ENCODE measurements at places on chromosomes 1 and 21.

DNA sequence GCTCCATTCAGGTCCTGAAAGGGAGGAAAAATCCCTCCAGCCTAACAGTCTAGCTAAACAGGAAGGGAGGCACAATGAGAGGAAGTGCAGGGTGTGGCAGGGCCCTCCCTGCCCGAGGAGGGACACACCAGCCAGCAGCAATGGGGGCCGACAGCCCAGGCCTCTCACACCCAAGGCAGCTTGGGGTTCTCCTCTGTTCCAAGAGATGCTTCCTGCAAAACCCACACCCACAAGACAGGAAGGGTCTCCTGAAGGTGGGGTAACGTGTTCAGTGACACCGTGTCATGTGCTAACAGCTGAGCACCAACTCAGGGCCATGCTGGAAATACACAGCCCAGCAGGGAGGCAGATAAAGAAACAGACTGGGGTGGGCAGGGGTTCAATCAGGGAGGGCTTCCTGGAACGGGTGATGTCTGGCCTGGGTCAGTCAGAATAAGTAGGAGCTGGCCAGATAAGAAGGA lies 10.2 kb downstream of the ECE1 start:
- no peak for DNase-seq

DNA sequence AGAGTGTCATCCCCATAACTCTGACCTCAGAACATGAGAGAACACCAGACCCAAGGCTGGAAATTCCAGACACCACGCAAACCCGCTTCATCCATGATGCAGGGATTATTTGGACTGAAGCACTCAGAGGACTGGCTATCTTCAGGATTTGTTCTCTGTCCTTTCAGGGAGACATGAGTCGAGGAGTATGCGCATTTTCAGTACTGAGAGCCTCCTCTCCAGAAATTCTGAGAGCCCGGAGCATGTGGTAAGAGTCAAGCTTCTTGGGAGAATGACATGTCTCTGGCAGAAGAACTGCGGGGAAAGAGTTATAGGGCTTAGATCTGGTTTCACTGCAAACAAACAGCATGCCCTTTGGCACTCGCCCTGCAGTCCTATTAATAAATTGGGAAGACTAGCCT lies 6.9 kb downstream of the LAX1 start:
- DNase-seq: no peak

DNA sequence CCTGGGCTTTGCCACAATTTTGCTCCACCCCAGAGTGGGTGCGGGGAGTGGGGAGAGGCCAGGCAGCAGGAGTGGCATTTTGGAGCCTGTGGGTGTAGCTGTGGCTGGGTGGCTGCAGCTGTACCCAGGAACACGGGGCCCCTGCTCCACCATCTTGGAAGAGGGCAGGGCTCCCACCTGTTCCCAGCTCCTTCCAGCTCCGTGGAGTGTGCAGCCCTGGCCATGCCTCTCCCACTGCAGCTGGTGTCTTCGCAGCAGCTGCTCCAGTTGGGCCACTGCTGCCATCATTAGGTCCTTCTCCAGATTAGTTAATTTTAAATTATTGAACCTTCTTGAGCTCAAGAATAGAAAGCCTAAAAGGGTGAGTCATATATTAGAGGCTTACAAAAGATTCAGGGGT lies 17.6 kb downstream of the FAM20B start:
- no peak for DNase-seq

DNA sequence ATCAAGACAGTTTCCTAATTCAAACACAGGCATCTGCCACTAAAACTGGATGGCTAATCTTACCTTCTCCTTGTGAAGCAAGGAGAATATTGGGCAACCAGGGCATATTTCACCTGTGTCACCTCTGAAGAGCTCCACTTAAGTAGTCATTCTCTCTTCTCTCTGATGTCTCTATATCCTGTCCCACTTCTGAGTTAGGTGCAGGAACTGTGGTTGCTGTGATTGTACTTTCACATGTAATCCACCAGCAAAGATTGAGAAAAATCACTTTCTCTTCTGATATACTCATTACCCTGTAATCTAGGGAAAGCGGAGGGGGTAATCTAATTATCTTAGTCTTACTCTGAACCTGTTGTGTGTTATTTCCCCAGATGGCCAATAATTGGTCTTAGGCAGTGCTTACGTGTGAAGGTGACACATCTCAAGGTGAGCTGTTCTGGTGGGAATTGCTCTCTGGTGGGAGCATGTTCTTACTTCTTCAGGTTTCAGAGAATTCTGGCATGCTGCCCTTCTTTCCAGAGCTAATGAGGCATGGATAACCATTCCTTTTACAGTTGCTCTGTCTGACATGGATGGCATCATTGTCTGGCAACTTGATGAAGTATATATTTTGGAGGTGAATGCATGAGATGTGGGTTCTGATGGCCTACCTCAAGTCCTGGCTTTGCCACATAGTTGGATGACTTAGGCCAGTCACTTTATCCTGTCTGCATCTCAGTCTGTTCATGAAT lies 12.0 kb downstream of the XCL2 start:
- no peak for DNase-seq

DNA sequence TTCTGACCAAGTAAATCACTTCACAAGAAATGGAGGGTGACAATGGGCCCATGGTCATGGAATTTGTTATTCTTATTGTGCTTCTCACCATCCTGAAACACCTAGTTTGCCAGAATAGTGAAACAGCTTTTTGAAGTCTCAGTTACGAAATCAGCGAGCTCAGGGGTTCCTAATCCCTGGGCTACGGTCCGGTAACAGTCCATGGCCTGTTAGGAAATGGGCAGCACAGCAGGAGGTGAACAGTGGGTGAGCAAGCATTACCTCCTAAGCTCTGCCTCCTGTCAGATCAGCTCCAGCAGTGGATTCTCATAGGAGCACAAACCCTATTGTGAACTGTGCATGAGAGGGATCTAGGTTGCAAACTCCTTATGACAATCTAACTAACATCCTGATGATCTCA lies 1356.3 kb downstream of the KCNT2 start:
- no peak for DNase-seq

GRCh38 chr1:1687846-1688245 lies 4.7 kb downstream of the SLC35E2B start:
- DNase-seq: no peak

DNA sequence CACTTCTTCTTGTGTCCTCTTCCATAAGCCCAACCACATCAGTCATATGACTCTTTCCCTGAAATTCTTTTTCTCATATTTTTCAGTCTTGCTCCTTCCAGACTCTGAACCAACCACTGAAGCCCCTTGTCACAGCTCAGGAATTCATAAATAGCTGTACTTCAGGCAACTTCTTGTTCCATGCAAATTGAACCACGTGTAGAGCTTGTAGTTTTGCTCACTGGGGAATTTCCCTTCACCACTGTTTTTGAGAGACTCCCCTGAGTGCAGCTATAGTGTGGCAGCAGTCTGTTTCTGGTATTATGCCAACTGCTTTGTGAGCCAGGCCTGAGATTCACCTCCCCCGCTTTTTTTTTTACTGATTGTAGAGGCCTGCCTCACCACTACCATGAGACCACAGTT lies 150.3 kb upstream of the SPAG17 start:
- no peak for DNase-seq

DNA sequence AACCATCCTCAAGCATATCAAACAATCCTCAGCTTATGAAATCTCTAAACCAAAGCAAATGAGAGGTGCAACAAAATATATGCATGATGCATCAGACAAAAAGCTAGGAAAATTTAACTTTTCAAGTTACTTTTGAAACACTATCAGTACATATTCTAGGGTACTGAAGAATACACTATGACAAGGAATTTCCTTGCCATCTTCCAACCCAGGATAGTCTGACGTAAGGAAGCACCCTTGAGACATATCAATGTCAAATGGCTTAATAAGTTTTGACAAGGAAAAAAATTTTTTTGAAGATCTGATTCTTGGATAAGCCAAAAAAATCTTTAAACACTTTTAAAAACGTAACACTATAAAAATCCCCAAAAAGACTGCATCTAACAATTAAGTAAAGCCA lies 64.9 kb downstream of the KIFAP3 start:
- DNase-seq: no peak

Measured in NCI-H1105 treated with DMSO at 0.1 percent for 48 hours (cell line).